Metanephros (tissue), 2 donors: ENCODE measurements at places on chromosomes 5 and 9. TPM values are rescaled to one million over a fixed set of nuclear protein-coding genes. Genes with fewer than 3 reads are reported as not detected.

PCDHA7 gene
- 0.58 TPM for total RNA-seq

PLPP6 gene
- total RNA-seq, result 10.3 TPM

GDNF gene
- total RNA-seq, result 7.5 TPM

C5orf34 gene
- 6.2 TPM for total RNA-seq

IFNB1 gene
- not detected for total RNA-seq

PAX5 gene
- 0.47 TPM for total RNA-seq

WWC1 gene
- total RNA-seq, result 50.3 TPM

C5orf58 gene
- total RNA-seq, result not detected

LRRC70 gene
- total RNA-seq, result 12.3 TPM

TXNDC8 gene
- not detected for total RNA-seq

PCDHB6 gene
- total RNA-seq, result 2.2 TPM

PCDHB5 gene
- 13.4 TPM for total RNA-seq

LCN2 gene
- 7.1 TPM for total RNA-seq

KCNN2 gene
- total RNA-seq, result 13.1 TPM

SOX30 gene
- total RNA-seq, result 0.06 TPM

PTGR1 gene
- 152 TPM for total RNA-seq

GPR150 gene
- not detected for total RNA-seq

DDX4 gene
- not detected for total RNA-seq

ELL2 gene
- total RNA-seq, result 18.9 TPM

NDUFB6 gene
- total RNA-seq, result 65.6 TPM

MYO10 gene
- 50.9 TPM for total RNA-seq

SV2C gene
- 0.18 TPM for total RNA-seq

FOXD4L3 gene
- total RNA-seq, result not detected

DPYSL3 gene
- 38.5 TPM for total RNA-seq

PGM5 gene
- total RNA-seq, result 54.2 TPM

NXNL2 gene
- 3.4 TPM for total RNA-seq

JAKMIP2 gene
- total RNA-seq, result 2.9 TPM

RBM18 gene
- total RNA-seq, result 12.9 TPM

SPINK6 gene
- total RNA-seq, result not detected

PTCD2 gene
- 8.8 TPM for total RNA-seq

CDHR2 gene
- 10.1 TPM for total RNA-seq

B4GALT1 gene
- 56.2 TPM for total RNA-seq
